ENCODE measurements at places on chromosomes 2 and 18.

GRCh38 chr18:9062418-9062751, 40.1 kb upstream of the NDUFV2 start:
- DNase-seq, result no peak

DNA sequence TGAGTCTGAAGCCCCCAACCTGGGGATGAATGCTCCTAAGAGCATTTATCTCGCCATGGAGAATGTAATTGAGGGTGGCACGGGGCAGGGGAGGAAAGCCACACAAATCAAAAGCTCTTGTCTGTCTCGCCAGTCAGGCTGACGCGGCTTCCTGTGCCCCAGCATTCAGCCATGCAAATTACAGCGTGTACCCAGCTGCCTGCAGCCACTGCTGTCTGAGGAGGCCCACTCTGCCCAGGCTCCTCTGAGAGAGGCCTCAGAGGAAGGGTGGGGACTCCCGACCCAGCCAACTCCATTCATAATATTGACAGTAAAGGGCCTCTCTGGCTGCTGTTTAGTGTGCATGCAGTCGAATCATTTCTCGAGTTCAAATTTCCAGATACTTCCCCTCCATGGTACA, 22.0 kb downstream of the SMAD7 start:
- peak; percentile 80 for DNase-seq

DNA sequence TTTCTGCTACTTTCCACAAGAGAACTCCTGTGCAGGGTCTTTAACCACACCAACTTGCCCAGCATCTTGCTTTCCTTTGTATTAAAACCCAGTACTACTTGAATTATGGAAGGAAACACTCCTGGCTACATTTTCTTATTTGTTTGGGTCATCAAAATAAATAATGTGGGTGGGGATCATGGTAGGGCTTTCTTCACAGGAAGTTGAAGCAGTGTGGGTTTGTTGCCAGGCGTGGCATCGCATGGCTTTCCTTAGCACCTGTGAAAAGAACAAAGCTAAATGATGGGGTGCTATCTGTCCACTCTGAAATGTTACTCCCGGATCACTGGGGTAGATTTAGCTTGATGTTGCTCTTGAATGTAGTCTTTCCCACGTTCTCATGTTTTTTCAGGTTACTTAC, 18.7 kb downstream of the ARHGAP25 start:
- no peak for DNase-seq

DNA sequence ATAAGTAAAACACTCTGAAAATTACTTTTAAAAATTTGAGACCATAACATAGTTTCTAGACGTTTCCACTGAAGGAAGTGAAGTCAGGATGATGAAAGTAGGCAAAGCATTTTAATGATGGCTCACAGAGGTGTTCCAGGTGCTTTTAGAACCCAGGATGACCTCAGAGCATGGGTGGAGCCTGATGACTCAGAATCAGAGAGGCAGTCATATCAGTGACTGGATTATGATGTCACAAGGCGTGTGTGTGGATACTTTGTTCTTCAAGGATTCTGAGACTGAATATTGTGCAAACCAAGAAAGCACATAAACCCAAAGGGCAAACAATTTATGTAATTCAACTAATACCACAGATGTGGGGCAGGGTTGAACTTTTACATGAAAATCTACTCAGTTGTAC, 208.0 kb upstream of the FBXO11 start:
- DNase-seq, result peak; percentile 50

- DNase-seq, result no peak
Measured at GRCh38 chr2:53750041-53750768, 17.4 kb upstream of the CHAC2 start.

Data from activated CD4-positive, alpha-beta T cell treated with anti-CD3 and anti-CD28 coated beads, Interleukin-2, amount 10 ng/mL, durations not matched to agents 7 days and 5 days (primary cell).